Dermis microvascular lymphatic vessel endothelial cell (primary cell): ENCODE measurements at places on chromosomes 13 and 19. TPM values are rescaled to one million over a fixed set of nuclear protein-coding genes. Genes with fewer than 3 reads are reported as not detected.
A peak's percentile ranks its signal among the peaks of the same experiment; 100 is the strongest.

Gene KLK3
- not detected in 2 replicates for total RNA-seq

DNA sequence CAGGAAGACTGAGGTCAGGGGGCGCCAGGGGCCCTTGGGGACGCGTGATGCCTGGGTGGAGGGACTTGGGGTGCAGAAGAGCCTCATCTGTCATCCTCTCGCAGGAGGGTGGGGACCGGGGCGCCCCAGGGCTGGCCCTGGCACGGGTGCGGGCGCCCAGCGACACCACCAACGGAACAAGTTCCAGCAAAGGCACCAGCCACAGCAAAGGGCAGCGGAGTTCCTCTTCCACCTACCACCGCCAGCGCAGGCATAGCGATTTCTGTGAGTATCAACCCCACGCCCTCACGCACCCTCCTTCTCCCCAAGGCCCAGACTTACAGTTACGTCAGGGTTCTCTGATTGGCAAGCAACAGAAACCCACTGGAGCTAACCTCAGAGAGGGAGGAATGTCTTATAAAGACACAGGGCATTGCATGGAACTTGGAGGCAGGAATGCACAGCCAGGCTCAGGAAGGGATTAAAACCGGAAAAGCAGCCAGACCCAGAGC, 29.4 kb downstream of the MARK4 start:
- DNase-seq: peak; percentile 58

DNA sequence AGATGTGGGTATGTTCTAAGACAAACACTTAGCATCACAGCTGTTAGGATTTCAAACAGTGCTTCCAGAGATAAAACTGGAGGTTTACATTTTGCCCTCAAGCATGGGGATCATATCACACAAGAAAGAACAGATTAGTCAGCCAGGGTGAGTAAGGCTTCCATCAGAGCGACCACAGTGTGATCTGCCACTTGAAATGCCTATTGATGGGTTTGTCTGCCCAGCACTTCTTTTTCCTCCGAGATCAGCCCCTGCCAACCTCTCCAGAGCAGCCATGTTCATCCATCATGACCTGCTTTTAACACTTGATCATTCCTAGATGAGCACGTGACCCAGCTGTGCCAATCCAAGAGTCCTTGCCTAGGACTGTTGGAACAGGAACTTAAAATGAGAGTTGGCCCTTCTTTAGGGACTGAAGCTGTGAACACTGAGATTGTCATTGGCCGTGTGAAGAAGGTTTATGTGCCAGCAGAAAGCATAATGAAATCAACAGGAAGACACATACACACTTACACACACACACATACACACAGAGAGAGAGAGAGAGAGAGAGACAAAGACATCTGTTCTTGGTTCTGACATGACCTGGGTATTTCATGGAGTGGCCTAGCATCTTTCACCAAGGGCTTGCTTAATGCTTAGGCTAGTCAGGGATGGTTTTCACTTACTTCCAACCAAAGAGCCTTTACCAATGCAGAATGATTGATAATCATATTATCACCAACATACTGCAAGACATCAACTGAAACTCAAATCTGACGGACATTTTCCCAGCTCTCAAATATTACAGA, 5.2 kb upstream of the CEBPG start:
- DNase-seq: no peak

Gene PODNL1
- 0.25 TPM in 1 of 2 replicates, not detected in the other for total RNA-seq

Gene CRB3
- not detected in 2 replicates for total RNA-seq

- DNase-seq: no peak
These were observed 142.2 kb downstream of the KCTD15 start for GRCh38 chr19:33938821-33939220.

GRCh38 chr19:41098762-41099161, 10.5 kb downstream of the CYP2A13 start:
- DNase-seq: no peak

Gene TBC1D4
- 42.5 and 107 TPM in 2 replicates for total RNA-seq

GRCh38 chr13:110328573-110328972, 21.5 kb downstream of the COL4A2 start:
- DNase-seq: no peak

- no peak for DNase-seq
These were observed 173.6 kb downstream of the NALCN start for GRCh38 chr13:101242720-101243119.

Gene COL4A2
- total RNA-seq: 626 and 1,224 TPM in 2 replicates

DNA sequence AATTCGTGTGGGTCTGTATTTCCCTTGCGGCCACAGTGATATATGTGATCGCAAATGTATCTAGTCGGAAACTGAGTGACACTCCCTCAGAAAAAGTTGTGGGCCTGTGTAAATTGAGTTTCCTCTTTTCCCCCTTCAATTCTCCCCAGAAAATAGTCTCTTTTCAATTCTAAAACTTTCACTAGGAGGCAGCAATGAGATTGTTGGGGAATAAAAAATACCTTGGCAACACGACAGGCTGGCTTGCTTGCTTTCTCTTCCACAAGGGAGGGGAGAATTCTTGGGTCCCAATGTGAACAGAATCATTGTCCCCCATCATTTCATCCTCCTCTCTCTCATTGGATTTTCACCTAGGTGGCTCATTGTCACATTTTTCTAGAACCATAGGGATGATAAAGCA, 3.7 kb upstream of the SOX21 start:
- DNase-seq: peak; percentile 21
